Activated CD8-positive, alpha-beta memory T cell treated with anti-CD3 and anti-CD28 coated beads, Interleukin-2, amount 10 ng/mL, durations not matched to agents 7 days and 5 days (primary cell): ENCODE measurements at places on chromosomes 2 and 18. TPM values are rescaled to one million over a fixed set of nuclear protein-coding genes. Genes with fewer than 3 reads are reported as not detected.

DNA sequence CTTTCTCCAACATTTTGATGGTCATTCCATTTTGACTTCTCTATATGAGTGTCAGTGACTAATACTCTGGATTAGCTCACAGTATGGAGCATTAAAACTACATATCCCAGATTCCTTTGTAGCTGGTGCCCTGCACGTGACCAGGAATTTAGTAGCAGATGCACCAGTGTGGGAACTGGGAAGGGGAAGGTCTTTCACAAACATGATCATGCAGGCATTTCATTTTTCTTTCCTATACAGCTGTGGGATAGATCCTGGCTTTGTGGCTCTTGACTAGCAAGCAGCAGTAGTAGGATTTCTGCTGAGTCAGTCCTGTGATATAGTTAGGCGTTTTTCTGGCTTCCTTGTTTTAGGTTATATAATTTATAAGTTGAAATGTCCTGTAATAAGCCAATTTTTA is 971.0 kb upstream of the CDH2 start:
- no peaks in the 10 kb centered on the region for H3K27me3 ChIP-seq
- no peak for DNase-seq
- no peak overlapping the region for H3K27ac ChIP-seq

DNA sequence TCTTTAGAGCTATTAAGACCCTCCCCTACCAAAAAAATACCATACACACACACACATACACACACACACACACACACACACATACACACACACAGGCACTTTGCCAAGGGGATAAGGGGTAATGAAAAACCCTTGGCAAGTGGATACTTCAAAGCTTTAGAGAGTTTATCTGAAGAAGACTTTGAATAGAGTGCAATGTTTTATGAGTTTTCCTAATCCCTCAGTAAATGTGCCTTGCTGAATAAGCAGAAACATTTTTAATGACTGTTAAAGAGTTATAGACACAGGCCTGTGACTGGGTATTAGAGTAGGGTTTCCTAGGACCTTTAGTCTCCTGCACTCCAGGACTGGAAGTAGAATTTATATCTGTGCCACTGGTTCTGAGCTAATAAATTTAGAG is 75.5 kb upstream of the CTAGE1 start:
- no peak overlapping the region for H3K27ac ChIP-seq
- H3K4me3 ChIP-seq, result no peak overlapping the region
- H3K36me3 ChIP-seq, result no peaks in the 10 kb centered on the region

The MDH1B gene
- 0.32 TPM for total RNA-seq

The DIPK1C gene
- not detected for total RNA-seq

DNA sequence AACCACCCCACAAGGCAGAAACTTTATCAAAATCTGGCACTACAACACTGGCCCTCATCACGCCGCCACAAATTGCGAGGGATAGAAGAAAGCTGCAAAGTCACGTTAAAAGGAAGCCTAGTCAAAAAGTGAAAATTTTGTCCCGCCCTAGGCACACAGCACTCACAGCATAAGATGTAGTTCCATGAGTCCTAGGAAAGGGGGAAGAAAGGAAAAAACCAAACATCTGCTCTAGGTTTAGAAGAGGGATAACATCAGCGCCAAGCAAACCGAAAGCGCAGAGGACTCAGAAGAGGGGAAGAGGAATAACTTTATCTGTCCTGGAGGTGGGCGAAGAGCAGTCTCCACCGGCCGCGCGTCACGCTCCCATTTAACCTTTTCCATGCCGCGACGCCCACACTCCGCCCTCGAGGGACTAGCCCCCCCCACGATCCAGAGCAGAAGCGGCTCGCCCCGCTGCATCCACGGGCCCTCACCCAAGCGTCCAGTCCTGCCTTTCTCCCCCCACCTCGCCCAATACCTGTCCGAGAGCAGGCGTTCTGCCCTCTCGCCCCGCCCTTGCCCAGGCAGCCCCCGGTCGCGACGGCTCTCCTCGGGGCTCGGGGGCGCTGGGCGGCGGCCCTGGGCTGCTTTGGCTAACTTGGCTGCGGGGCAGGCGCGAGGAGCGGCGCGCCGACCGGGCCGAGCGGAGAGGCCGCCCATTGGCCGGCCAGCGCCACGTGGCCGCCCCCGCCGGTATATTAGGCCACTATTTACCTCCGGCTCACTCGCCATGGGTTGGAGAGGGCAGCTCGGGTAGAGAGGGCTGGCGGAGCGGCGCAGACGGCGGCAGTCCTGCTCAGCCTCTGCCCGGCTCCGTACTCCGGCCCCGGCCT is at the start of gene HOXD1:
HOXD1 (plus strand) TSS at position 770 of the 875 bp plus-strand sequence. CDS start 134 bp downstream, outside the sequence.
- peak within 1 kb of the TSS; percentile 74 for H3K4me3 ChIP-seq
- H3K36me3 ChIP-seq, result peaks cover 2% of the 10 kb centered on the region
- no peak for DNase-seq
- H3K27me3 ChIP-seq, result peaks cover 81% of the 10 kb centered on the region
- peak within 1 kb of the TSS; percentile 33 for H3K27ac ChIP-seq

The FAP gene
- total RNA-seq, result 0.23 TPM

- H3K36me3 ChIP-seq, result peaks cover 3% of the 10 kb centered on the region
- no peak overlapping the region for H3K27ac ChIP-seq
- no peak for DNase-seq
- peaks cover 11% of the 10 kb centered on the region for H3K27me3 ChIP-seq
- peaks cover 20% of the 10 kb centered on the region for H3K4me1 ChIP-seq
- peak overlapping the region; percentile 84 for H3K4me3 ChIP-seq
Measured at GRCh38 chr2:219540784-219541504, 2.7 kb downstream of the CHPF start.

The MAP2 gene
- total RNA-seq, result 0.16 TPM
